ENCODE measurements at places on chromosomes 1 and 21.

- DNase-seq: no peak
These were observed 210.0 kb upstream of the FOXD3 start for GRCh38 chr1:63112155-63112900.

DNA sequence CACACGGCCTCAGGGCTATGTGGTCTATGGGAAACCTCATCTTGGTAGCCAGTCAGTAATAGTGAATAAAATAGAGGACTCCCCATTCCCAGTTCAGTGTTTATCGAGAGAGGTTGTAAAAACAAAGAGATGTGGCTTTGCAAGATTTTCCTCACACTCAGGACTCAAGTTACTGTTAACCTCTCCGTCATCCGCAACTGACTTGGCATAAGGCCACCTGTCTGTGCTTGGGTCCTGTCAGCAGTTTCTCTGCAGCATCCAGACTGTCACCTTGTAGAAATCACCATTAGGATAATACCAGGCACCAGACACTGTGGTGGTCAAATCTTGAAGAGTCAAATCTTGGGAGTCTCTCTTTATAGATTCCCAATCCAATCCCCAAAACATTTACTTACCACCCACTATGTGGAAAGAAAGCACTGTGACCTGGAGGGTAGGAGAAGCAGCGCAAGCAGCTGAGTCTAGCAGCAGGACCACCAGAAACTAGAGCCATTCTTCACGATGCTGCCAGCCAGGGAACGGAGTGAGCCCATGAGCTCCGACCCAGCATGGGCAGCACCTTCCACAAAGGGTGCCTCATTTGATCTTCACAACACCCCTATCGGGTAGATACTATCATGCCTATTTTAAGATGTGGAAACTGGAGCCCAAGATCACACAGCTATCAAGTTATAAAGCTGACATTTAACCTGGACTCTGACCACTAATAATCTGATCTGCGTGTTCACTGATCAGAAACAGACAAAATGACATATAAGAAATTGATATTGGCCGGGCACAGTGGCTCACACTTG lies 5.6 kb upstream of the GPR25 start:
- DNase-seq: no peak

DNA sequence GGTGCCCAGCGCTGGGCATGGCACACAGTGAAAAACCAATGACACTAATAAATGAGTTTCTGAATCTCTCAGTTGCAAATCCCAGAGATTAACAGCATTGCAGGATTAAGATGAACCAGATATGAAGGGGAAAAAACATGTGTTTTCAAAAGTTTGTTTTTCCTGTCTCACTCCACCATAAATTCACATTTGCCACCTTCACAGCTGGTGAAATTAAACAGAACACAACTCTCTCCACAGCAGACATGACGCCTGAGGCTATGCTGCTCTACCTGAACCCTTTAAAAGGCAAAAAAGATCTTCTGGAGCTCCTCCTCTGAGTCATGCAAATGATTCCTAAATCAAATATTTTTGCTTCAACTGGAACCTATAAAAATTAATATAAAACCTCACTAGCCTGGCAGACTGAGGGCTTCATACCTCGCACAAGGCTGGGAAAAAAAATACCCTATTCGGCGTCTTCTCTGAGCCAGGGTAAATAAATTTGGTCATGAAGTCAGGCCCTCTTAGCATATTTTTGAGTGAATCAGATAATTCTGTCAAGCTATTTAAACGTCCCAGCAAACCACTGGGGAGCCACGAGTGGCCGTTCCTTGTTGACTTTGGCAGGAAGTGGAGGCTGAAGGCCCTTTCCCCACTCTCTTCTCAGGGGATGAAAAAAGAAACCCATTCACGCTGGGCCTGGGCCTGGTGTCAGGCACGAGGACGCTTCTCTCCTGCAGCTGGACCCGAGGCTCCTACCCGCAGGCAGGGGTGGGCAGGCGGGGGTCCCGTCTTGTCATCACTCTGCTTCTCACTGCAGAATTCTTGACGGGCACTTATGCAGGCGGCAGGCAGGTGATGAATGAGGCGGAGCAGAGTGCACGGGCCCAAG lies 53.0 kb downstream of the DMRTB1 start:
- DNase-seq: no peak

DNA sequence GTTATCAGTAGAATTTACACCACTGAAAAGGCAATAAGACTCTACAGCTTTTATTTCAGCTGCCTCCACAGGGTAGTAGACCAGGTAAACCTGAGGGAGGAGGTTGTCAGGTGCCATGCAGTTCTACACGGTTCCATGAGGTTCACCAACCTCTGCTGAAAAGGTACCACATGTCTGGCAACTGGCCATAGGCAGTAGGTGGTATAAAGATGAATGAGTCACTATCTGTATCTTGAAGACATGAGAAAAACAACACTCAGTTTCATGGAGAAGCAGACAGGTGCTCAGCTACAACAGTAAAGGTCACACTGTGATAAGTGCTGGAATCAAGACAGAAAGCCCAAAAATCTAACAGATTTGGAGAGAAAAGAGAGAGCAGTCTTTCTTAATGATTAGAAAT lies 145.4 kb downstream of the PTGER3 start:
- no peak for DNase-seq

DNA sequence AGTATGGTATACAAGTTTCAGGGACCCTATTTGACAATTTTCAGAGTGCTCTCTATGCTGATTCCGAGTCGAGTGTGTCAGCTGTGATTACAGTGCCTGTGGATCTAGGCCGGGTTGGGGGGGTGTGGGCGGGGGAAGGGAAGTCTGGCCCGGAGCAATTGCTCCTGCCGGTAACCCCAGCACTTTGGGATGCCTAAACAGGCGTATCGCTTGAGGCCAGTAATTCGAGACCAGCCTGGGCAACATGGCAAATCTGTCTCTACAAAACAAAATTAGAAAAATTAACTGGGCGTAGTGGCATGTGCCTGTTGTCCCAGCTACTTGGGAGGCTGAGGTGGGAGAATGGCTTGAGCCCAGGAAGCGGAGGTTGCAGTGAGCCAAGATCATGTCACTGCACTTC lies 1.6 kb upstream of the IL10RB start:
- no peak for DNase-seq

DNA sequence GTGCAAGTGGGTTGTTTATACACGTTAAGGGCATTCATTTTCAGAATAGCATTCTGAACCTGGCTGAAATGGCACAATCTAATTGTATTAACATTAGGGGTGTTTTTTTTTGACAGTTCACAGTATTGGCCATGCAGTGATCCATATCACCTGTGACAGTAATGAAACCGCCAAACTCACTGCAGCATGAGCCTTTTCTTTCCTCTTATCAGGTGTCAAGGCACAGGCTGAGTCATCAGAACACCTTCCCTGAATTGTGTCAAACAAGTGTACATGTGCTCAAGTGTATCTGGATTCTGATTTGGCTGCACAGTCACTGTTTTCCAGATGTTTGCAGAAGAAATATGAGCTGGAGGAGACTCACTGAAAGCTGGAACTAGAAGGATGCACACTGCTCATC lies 47.7 kb upstream of the C8B start:
- no peak for DNase-seq

DNA sequence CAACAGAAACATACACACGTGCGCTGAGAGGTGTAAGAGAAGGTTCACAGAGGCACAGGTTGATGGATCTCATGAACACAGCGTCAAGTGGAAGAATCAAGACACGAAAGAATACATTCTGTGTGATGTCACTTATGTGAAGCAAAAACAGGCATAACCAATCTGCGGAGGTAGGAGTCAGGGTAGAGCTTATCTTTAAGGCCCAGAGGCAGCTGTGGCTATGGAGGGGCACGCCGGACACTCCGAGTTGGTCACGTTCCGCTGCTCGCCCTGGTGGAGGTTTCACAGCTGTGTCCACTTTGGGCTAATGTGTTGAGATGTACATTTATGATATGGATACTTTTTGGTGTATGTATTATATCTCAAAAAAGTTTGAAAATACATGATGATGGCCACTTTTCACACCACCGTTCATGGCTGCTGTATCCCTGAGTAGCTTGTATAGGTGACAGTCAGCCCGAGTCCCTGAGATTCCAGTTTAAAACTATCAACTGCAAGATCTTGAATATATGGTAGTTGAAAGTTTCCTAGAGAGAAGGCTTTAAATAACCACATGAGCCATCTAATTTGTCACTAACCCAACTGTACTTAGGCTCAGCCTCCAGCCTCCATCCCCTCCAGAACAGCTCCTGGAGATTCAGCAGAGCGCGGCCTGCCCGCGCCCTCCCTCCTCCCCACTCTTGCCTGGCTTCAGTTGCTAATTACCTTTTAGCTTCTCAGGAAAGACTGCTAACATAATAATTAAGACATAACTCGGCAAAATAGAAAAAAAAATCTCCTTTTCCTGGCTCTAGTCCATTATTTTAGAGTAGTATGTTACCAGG lies 6.7 kb upstream of the ADARB1 start:
- DNase-seq: no peak

- DNase-seq: no peak
These were observed 37.3 kb upstream of the VANGL1 start for GRCh38 chr1:115604508-115604907.

GRCh38 chr1:77706321-77706720 lies 23.9 kb upstream of the ZZZ3 start:
- DNase-seq: no peak

- DNase-seq: no peak
These were observed 68.8 kb upstream of the COL6A1 start for GRCh38 chr21:45912611-45913417.

DNA sequence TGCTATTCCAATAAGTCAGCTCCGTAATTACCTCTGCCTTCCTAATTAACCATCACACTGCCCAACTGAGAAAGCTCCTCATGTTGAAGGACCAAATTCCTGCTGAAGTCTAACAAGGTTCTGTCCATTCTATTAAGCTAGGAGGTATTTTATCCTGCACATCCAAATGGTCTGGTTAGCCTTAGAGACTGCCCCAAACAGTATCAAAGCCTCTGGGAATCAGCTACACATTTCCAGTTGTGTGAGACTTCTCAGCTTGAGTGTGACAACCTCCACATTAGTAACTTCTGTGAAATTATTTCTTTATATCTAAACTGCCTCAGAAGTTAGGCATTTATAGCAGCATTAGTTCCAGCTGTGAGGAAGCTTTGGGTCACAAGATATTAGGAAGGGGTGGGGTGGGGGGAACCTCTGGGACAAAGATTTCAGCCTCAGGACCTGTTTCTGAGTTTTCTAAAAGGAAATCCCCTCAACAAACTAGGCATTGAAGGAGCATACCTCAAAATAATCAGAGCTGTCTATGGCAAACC lies 150.5 kb upstream of the DUSP10 start:
- DNase-seq: no peak

- DNase-seq: no peak
These were observed 609 bp downstream of the PIGK start for GRCh38 chr1:77218477-77219165.

DNA sequence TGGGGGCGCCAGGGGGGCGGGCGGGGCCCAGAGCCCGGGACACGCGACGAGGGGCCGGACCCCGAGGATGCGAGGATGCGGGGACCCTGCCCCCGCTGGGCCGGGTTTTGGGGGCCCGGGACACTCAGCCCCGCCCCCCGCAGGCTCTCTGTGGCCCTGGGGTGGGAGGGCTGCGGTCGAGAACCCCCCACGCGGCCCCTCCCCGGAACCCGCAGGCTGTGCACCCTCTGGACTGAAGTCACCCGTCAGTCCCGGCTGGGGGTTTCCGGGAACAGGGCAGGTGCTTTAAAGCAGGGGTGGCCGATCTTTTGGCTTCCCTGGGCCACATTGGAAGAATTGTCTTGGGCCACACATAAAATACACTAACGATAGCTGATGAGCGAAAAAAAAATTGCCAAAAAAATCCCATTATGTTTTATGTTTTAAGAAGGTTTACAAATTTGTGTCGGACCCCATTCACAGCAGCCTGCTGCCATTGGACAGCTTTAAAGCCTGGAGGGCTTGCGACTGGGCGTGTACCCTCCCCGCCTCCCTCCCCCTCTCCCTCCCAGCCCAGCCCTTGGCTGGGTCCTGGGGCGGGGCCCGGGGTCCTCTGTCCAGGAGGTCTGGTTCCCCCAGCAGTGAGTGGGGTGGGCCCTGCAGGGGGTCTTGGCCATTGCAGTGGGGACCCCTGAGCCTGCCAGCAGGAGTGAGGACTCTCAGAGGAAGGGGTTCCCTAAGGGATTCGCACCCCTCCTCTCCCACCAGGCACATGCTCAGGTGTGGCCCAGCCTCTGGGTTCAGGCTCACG lies 21.6 kb upstream of the C1orf159 start:
- DNase-seq: peak; percentile 69

DNA sequence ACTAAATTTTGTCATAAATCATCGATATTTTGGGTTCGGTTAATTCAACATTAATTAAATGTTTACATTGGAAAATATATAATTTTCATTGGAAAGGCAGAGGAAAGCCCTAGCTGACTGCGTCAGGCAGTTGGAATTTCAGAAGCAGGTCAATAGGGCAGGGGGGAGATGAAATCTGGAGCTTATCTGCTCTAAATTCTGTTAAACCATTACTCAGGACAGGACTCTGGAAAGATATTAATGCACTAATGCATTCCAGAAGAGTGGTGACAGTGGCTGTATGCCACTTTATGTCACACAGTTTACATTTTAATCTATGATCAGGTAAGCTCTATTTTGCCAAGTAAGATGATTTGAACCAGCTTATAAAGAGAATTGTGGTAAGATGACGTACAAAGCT lies 153.0 kb upstream of the B3GALT2 start:
- DNase-seq: no peak

DNA sequence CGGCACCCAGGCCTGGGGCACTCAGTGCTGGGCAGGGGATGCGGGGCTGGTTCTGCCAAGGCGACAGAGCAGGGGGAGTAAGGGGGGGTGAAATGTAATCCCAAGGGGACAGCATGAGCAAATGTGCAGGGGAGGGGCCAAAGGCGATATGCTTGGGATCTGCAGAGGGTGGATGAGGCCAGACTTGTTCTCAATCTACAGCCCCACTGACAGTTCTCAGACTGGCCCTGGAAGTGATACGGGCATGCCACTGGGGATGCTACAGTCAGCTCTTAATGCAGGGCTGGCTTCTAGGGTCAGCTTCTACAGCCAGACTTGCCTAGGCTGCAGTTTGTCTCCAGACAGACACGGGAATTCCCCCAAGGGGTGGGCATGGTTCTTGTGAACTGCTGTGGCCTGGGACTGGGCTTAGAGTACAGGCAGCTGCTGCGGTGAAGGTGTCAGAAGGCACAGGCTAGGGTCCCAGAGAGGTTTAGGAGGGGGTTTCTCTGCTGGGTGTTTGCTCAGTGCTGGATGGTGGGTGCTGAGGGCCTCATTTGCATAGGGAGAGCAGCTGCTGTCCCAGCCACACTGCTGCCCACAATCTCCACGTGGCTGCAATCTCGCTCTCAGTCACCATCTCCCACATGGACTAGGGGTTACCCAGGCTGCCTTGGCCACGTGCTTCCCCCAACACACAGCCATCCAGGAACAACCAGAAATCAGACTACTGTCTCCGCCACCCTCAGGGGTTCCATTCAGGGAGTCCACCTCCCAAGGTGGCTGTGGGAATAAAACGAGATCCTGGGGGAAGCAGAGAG lies 190.1 kb downstream of the HIVEP3 start:
- DNase-seq: no peak
